ENCODE measurements at places on chromosomes 4 and X.

GRCh38 chr4:73608689-73609594 lies 11.3 kb downstream of the RASSF6 start:
- peak; percentile 52 for DNase-seq

- no peak for DNase-seq
Observed at GRCh38 chr4:25112995-25113380, 47.3 kb downstream of the SEPSECS start.

GRCh38 chr4:101649790-101650515 lies 140.6 kb upstream of the BANK1 start:
- DNase-seq, result peak; percentile 83

DNA sequence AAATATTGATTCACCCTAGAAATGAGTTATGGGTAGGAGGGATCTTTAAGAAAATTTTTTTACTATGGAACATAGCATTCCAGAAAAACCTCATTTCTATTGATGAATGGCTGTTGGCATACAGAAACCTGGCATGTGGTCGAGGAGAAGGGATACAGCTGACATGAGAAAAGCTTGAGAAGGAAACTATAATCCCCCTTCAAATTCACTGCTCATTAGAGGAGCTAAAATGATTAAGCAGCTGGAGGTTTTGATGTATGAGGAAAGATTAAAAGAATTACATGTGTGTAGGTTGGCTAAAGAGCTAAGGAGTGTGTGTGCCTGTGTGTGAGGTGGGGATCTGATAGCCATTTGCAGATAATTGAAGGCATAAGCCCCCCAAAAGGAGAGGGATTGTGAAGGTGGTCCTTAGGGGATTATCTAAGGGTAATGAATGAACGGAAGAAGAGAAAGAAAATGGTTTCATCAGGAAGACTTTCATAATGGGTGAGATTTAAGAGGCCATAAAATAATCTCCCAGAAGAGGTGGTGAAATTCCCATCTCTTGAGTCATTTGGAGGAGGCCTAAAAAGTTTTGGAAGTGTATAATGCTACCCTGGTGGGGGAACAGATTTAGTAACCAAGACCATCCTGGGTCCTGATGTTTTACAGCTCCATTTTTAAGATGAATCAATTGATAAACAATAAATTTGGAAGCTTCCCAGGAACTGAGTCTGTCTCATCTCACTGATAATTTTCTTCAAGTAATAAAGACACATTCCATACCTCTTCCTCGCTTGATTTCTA lies 272.0 kb upstream of the HAND2 start:
- no peak for DNase-seq

- no peak for DNase-seq
Observed at GRCh38 chr4:48388525-48389154, 47.3 kb downstream of the SLAIN2 start.

DNA sequence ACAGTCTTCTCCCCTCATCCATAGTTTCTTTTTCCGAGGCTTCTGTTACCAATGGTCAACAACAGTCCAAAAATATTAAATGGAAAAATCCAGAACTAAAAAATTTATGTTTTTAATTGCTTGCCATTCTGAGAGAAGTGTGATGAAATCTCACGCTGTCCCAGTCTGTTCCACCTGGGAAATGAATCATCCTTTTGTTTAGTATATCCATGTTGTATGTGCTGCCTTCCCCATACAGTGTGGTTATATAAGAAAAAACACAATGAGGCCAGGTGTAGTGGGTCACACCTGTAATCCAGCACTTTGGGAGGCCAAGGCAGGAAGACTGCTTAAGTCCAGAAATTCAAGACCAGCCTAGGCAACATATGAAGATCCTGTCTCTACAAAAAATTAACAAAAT lies 161.6 kb downstream of the CHIC2 start:
- DNase-seq, result no peak

DNA sequence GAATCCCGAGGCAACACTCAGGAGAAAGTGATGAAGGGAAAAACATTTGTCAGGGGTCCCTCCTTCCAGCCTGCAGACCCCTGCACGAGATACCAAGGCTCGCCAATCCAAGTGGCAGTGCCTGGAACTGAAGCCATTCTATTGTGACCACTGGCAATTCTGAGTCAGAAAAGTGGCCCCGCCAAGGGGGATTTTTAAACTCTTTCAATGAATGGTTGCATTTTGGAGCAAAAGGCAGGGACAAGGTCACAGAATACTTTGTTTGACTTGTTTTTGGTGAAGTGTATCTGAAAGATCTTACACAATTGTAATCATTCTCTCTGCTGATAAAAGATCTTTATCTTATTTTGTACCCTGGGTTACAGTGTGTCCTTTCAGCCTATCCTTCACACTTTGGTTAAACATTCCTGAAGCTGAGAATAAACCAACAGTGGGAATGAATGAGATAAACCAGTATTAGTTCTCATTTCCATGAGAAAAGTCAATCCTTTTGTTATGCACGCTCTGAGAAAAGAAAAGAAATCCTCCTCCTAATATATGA lies 115.9 kb upstream of the PDLIM3 start:
- no peak for DNase-seq

GRCh38 chr4:147157860-147158701 lies 212.4 kb upstream of the TTC29 start:
- peak; percentile 16 for DNase-seq

DNA sequence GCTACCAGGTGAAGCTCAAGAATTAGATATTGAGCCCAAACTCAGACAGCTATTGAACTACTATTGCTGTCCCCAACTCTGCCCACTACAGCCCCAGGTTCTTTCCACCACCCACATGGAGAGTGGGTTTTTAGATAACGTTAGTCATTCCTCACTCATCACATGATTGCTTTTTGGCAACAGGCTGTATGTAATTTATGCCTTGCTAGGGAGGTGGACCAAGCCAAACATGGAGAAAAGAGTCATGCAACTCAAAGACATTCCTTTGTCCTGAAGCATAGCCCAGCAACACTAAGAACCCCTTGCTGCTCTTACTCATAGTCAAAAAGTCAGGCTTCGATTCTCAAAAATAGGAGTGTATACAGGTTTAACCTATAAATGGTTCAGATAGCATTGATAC lies 275.9 kb upstream of the VCX3A start:
- DNase-seq, result no peak

- DNase-seq, result no peak
Observed at GRCh38 chrX:24027985-24028384, 999 bp upstream of the KLHL15 start.

- peak; percentile 69 for DNase-seq
Observed at GRCh38 chrX:13428053-13428786, 108.4 kb upstream of the ATXN3L start.

DNA sequence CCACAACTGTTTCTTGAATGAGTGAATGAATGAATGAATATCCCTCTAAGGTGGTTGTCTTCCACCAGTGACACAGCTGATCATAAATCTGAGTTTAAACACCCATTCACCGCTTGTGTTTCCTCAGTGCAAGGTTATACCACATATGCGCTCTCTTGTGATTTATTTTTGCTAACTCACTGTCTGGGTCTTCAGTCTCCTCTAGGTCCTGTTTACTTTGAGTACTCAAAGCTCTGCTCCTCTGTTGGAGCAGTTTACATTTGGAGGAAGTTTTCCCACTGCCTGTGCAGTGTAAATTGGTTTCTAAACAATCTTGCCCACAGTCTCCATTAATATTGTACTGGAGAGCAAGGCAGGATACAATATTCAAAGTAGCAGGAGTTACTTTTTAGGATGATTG lies 212.6 kb upstream of the JADE1 start:
- DNase-seq, result no peak

DNA sequence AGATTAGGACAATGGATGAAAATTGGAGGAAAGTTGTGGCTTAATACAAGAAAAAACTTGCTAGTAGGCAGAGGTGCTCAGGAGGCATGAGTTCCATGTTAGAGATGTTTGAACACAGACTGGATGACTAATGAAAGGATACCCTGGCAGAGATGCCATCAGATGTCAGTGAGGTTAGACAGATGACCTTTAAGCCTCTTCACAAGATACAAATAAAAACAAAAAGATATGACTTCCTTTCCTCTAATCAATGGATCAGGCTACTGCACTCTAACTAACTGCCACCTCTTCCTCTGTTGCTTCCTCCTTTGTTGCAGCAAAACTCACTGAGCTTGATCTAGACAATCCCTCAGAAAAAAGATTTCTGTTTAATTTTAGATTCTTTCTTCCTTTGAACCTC lies 14.7 kb downstream of the STAP1 start:
- DNase-seq, result no peak

GRCh38 chrX:69616457-69617203 lies 717 bp downstream of the EDA start:
- DNase-seq, result no peak

- DNase-seq, result no peak
Observed at GRCh38 chrX:141375011-141375760, 132.9 kb upstream of the SPANXC start.

DNA sequence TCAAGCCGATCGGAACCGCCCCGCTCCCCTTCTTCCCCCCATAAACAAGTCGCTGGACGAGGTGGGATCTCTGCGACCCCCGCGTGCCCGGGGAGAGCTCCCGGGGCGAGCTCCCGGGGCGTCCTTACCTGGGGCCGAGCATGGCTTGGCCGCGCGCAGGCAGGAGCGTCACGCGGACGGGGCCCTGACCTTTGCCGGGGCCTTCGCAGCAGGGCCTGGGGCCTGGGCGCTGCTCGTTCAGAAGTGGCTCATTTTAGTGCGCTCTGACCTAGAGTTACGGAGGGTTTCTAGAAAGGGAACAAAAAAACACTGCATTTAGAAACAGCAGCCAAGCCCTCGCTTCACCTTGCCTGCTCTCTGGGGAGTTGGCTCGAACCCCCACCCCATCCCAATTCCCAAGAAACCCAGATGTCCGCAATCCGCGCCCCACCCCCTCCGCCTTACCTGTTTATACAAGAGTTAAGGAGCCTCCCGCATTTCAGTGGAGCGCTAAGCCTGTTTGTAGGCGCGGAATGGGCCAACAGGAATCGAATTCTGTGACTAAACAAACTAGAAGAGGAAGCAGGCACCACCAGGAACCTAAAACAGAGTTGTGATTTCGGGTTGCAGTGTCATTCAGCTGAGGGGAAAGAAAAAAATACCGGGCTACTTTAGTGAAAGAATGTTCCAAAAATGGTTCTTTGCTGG lies 814 bp upstream of the RBM47 start:
- DNase-seq, result peak; percentile 40

DNA sequence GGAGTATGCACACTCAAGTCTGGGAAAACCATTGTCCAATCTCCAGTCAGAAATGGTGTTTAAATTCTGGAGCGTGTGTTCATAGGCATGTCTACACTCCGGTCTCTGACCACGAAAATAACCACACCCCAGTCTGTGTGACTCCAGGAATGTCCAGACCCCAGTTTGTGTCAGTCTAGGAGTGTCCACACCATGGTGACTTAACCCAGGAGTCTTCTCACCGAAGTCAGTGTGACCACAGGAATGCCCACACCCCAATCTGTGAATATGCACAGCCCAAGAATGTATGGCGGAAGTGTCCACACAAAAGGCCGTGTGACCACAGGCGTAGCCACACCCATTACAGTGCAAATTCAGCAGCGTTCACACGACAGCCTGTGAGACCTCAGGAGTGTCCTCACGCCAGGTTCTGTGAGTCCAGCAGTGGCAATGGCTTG lies 11.4 kb downstream of the FTSJ1 start:
- DNase-seq, result peak; percentile 72

GRCh38 chr4:3419836-3420605 lies 21.7 kb upstream of the HGFAC start:
- DNase-seq, result no peak

DNA sequence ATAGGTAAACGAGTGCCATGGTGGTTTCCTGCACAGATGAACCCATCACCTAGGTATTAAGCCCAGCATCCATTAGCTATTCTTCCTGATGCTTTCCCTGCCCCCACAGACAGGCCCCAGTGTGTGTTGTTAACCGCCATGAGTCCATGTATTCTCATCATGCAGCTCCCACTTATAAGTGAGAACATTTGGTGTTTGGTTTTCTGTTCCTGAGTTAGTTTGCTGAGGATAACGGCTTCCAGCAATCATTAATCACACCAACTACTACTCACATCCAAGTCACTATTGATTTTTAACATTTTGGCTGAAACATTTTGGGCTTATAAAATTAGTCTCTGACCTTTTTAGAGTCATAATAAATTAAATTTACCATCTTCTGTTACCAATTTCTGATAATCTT lies 205.3 kb downstream of the SPOCK3 start:
- no peak for DNase-seq
